Cerebellar nuclear complex (tissue), 1 donor: ENCODE measurements at places on chromosomes 5 and 9.

DNA sequence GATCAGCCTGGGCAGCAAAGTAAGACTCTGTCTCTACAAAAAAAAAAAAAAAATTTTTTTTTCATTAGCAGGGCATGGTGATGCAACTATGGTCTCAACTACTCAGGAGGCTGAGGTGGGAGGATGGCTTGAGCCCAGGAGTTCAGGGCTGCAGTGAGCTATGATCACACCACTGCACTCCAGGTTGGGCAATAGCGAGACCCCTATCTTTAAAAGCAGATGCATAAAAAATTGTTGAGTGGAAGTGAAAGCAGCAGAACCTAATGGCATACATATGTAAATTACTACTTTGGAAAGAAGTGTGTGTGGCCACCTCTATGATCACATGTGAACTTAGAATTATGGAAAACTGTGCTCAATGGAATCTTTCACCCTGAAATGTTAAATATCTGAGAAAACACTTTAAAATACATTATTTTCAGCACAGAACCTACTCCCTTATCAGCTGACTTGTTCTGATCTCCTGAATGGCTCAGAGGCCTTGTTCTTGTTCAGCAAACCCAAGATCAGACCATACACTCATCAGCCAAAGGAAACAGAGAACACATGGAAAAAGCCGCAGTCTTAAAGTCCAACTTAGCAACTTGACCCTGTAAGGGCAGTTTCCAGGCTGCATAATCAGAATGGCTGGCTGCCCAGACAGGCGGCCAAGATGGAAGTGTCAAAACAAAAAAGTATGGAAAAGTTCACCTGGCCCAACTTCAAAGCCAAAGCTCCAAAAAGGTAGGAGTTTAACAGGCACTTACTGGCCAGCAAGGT is 56.5 kb downstream of the SIL1 start:
- DNase-seq, result no peak

GRCh38 chr9:98607152-98607551 is 101.6 kb downstream of the GABBR2 start:
- DNase-seq, result no peak

DNA sequence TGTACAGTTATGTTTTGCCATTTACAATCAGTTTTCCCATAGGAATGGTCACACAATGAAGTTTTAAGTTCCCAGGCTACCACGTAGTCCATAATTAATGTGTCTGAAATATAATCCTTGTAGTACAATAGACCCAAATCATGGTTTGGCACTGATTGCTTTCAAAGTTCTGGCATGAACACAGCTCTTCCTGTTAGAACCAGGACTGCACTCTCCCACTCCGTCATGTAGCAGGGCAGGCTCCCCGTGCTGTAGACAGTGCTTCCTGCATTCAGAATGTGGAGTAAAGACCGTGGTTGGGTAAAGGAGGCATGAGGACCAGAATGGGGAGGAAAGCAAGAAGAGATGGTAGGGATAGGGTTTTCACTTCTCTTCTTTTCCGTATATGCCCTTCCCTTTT is 4.0 kb downstream of the SEC61B start:
- DNase-seq, result no peak

DNA sequence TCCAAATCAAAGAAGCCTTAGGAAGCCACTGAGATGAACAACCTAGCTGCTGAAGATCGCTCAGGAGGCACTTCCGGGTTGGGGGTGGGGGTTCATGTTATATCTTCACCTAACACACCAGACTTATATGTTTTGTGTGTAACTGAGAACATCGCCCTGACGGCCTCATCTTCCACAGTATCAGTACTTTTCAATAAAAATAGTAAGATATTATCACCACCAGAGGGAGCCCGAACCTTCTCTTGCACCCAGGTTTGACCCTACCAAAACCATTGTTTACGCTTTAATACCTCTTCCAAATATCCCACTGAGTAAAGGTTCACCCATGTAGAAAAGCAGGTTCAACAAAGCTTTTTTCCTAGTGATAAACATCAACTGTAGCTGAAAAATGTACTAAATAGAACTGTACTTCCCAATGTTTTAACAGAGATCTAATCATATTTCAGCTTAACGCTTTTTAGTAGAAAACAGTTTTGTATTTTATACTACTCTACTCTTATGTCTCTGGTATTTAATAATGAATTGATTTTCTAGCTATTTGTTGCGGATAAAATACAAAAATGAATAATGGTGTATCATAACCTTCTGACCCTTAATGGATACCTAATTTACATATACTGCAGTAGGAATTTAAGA is 244.0 kb downstream of the EPB41L4A start:
- DNase-seq, result no peak

- DNase-seq, result no peak
Measured at GRCh38 chr5:5487585-5488360, 65.3 kb downstream of the ICE1 start.

GRCh38 chr5:134097211-134097749 is 17.2 kb upstream of the TCF7 start:
- DNase-seq, result no peak

- DNase-seq, result no peak
Measured at GRCh38 chr5:73732045-73732444, 106.0 kb downstream of the ARHGEF28 start.

DNA sequence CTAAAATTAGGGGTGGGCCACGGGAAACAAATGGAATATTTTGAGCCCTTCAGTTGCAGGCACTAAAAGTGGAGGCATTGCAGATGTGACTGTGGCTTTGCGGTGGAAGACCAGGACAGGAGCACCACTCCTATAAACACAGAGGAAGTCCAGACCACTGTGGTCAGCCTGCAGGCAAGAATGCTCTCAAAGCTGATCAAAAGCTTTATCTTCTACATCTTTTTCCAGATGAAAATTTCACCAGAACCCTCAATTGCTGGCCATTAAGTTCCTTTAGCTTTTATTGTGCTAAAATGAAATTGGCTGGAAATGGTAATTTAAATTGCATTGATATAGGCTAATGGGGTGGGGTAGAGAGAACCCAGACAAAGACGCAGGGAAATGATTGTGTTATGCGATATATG is 208.8 kb downstream of the ERCC6L2 start:
- DNase-seq, result no peak

- no peak for DNase-seq
Measured at GRCh38 chr5:14202462-14202861, 59.3 kb downstream of the TRIO start.

- DNase-seq, result no peak
Measured at GRCh38 chr9:79889369-79889768, 317.6 kb downstream of the TLE4 start.

DNA sequence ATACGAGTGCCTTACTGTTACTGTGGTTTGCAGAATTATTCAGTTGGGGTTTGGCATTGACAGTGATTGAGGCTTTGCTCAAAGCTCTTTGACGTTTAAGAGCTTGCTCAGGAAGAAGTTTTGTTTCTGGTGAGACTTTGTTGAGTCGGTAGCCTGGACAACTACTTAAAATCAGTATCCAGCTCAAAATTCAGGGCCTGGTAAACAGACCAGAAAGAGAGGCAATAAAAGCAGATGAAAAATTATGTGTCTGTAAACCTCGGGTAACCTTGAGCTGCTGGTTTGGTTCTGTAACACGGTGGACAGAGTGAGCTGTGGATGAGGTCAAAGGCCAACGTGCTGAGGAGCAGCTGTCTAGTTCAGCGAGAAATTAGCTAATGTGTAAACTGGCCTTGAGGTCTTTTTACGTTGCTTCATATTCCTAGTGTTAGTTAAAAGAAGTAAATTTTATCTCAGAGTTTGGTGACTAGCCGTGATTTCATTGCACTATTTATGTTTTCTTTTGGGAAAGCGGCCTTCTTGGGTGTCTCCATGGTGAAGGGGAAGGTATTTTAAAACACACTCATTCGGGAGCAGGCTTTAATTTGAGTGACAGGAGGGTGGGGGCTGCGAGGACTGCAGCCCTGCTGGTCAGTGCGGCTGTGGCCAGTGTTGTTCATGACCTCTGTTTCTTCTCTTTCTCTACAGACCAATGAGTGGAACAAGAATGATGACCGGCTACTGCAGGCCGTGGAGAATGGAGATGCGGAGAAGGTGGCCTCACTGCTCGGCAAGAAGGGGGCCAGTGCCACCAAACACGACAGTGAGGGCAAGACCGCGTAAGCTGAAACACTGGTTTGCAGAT is 82.0 kb upstream of the TTC23L start:
- no peak for DNase-seq

GRCh38 chr5:142278627-142279026 is 46.2 kb downstream of the SPRY4 start:
- no peak for DNase-seq

- DNase-seq, result no peak
Measured at GRCh38 chr5:108940506-108940905, 192.8 kb downstream of the FER start.

- DNase-seq, result no peak
Measured at GRCh38 chr9:132407196-132407595, 556 bp upstream of the TTF1 start.

DNA sequence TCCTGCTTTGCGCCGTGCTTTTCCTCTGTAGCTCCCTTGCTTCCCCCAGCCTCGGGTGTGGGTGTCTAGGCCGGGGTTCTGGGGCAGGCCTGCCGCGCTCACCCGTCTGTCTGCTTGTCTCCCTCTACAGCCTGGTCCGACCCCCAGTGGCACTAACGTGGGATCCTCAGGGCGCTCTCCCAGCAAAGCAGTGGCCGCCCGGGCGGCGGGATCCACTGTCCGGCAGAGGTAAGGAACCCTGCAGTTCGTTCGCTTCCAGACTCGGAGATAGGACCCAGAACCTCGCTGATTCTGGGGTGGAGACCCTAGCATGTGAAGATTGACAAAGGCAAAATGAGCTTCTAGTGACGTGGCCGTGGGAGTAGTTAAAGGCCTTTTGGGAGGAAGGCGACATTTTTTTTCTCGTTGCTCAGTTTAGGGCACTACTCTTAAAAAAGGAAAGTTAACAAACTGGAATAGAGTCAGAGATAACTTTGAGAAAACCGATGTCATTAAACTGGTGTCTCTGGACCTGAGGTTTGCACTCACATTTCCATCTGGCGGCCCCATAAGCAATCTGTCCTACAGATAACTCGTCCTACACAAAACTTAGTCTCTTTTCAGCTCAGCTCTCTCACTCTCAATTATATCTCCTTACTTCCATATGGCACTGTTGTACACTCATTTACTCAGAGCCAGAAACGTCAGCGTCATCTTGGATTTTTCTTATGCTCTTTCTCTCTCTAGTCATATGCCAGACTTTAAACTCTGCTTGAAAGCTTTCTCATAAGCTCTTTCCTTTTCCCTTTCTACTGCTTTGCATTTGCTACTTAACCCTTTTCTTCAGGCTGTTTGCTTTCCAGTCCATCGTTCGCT is 561 bp downstream of the SEC61B start:
- DNase-seq, result no peak

GRCh38 chr5:58871648-58872242 is 288.9 kb downstream of the RAB3C start:
- no peak for DNase-seq
